ENCODE measurements at places on chromosomes 11 and 22.

DNA sequence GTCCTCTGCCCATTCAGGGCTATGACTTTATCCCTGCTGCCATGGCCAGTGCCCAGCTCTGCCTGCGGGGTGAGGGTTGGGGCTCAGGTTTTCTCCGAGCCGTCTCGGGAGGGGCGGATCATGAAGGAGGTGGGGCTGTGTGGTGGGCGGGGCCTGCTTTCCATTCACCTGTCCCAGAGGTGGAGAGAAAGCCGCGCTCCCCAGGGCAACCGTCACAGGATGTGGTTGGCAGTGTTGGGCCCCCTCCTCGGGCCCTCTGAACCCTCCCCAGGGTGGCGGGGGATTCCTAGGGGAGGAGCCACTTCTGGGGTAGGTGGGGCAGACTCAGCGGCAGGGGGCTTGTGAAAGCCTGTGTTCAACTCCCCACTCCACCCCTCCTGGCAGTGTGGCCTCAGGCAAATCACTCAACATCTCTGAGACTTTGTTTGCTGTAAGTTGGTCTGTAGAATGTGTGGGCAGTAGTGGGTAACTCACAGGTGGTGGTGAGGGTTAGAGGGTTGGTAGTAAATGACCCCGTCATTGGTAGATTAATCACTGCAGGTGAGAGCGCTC is 50.3 kb downstream of the CD6 start:
- DNase-seq = no peak

GRCh38 chr22:31853736-31854495 is 90.4 kb upstream of the YWHAH start:
- DNase-seq = no peak

- peak; percentile 57 for DNase-seq
Observed at GRCh38 chr11:122367809-122368231, 251.8 kb upstream of the BLID start.

DNA sequence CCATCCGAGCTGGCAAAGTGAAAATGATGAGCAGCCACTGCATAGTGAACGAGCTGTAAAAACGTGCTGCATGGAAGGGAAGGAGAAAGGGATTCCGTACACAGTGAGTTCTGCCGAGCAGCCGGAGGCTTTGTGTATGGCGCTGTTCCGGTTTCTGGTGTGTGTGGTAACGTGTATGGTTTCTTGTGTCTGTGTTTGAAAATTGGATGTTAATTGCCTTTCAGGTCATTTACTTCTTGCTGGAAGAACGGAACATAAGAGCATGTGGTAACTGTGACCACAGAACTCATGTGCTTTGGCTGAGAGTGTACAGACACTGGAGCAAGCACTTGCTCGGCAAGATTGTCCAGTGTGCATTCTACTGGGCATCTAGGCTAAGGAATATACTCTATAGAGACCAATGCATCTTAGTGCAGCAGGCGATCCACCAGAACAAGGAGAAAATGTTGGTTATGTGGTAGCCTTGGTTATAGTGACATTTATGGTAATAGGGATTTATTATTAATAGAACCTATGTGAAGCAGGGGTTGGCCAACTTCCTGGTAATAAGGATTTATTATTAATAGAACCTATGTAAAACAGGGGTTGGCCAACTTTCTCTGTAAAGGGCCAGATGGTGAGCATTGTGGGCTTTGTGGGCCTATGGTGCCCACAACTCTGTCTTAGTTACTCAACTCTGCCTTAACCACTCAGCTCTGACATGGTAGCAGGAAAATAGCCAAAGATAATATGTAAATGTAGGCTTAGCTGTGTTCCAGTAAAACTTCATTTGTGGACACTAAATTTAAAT is 49.2 kb downstream of the GRAMD1B start:
- no peak for DNase-seq

DNA sequence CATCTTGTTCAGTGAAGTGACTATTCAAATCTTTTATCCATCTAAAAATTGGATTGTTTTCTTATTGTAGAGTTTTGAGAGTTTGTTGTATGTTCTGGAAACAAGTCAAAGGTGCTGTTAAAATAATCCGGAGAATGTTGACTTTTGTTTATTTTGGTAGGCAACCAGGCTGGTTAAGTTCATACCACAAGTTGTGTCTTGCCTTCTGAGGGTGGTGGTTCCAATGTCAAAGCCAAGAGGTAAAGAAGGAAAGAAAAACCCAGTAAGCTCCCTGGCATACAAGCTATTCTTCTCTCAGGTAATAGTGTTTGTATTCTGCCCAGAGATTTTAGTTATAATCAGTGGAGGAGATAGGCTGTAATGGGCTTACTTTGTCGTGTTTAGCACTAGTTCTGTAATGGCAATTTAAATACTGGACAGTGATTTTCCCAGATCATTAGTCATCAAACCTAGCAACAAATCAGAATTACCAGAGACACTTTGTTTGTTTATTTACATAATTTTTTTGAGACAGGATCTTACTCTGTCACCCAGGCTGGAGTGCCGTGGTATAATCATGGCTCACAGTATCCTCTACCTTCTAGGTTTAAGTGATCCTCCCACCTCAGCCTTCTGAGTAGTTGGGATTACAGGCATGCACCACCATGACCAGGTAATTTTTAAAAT is 15.1 kb upstream of the CSRP3 start:
- no peak for DNase-seq

DNA sequence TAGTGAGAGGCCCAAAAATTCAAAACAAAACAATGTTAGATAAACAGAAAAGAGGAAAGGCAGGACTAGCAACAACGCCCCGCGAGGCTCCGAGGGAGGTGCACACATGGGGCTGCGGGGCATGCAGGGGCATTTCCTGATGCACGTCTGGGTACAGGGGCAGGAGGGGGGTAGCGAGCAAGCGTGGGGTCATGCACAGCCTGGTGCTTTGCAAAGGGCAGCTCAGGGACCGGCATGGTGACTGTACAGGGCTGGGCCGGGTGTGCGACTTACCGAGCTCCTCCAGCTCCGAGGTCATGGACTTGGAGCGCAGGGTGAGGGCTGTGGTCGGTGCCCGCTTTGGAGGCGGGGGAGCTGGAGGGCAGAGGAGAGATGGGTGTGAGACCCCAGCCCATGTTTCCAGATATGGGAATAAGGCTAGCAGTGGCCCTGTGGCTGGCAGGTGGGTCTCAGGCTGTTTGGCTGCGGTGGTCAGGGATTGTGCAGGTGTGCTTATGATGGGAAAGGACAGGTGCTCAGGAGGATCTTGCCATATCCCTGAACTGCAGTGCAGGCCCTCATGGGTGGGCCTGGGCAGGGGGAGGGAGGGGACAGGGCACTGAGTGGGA is 103.7 kb downstream of the CTTN start:
- DNase-seq = no peak

GRCh38 chr11:96230686-96231085 is 112.3 kb downstream of the MAML2 start:
- no peak for DNase-seq

- DNase-seq = no peak
Observed at GRCh38 chr22:41828516-41828915, 4.4 kb upstream of the SREBF2 start.

GRCh38 chr22:46490538-46490937 is 46.9 kb downstream of the CELSR1 start:
- no peak for DNase-seq

- DNase-seq = no peak
Observed at GRCh38 chr11:130144141-130144540, 15.4 kb upstream of the ST14 start.

GRCh38 chr11:81888391-81888790 is 845.3 kb downstream of the FAM181B start:
- no peak for DNase-seq

- DNase-seq = no peak
Observed at GRCh38 chr11:108302121-108302785, 79.4 kb downstream of the ATM start.

- DNase-seq = peak; percentile 75
Observed at GRCh38 chr11:66347425-66348276, at the start of gene B4GAT1. Gene B4GAT1, minus strand, starts transcription at chr11:66347629. Its CDS starts 84 bp downstream, at chr11:66347545.

GRCh38 chr11:127986073-127986472 is 601.3 kb downstream of the ETS1 start:
- DNase-seq = no peak

DNA sequence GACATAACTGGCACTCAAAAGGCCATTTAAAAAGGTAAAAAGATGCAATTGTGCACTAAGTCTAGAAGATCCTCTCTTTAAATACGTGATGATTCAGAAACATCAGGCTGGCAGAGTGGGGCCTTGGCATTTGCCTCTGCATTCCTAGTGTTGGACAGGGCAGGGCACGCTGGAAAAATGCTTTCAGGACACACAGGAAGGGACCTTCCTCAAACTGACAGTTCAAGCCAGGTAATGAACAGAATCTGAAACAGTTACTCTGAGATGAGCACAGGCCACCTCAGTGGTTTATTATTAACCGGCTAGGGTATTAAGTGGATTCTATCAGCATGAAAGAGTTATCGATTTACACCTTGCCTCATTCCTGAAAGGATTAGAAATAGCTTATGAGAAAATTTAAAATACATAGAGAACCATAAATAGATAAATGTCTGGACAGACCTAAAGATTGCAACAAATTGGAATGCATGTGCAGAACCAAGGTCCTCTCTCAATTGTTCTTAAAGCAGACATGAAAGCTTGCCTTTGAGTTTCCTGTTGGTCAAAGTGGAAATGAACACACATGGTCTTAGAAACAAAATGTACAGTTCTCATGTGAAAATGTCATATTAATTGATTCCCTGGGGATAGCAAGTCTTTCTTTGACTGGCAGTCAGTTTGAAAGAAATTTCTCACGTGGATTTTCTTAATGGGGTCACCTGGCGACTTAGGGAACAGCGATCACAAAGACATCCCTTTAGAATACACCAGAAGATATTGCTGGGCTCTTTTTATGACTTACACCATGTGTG is 21.5 kb upstream of the CSNK2A3 start:
- DNase-seq = no peak

DNA sequence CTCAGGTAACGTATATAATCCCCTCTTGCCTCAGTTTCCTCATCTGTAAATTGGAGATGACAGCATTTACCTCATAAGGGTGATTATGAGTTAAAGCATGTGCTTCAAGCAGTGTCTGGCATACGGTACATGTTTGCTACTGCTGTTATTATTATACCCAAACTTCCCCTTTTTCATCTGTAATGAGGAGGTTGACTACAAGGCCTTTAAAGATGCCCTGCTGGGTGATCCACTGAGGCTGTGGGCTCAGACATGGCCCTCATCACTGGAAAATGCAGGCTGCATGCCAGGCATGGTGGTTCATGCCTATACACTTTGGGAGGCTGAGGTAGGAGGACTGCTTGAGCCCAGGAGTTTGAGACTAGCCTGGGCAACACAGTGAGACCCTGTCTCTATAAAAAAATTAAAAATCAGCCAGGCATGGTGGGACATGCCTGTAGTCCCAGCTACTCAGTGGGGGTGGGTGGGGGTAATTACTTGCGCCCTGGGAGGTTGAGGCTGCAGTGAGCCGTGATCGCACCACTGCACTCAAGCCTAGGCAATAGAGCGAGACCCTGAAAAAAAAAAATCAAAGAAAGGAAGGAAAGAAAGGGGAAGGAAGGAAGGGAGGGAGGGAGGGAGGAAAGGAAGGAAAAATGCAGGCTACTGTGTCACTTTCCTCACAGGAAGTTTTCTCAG is 4.3 kb downstream of the PIK3IP1 start:
- no peak for DNase-seq

DNA sequence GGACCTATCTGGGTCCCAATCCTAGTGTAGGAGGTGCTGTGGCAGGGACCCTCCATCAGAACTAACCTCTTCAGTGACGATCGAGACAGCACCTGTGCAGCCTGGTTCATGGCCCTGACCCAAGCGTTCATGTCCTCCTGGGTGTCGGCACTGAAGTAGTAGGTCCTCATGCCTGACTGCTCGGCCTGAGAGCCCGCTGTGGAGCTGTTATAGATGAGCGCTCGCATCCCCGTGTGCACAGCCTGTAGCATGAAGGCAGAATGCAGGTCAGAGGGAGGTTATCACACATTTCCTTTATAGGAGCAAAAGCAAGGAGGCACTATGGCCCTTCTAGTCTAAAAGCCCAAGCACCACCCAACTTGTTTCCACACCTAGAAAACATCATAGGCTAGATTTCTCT is 103.0 kb downstream of the C11orf58 start:
- DNase-seq = no peak

DNA sequence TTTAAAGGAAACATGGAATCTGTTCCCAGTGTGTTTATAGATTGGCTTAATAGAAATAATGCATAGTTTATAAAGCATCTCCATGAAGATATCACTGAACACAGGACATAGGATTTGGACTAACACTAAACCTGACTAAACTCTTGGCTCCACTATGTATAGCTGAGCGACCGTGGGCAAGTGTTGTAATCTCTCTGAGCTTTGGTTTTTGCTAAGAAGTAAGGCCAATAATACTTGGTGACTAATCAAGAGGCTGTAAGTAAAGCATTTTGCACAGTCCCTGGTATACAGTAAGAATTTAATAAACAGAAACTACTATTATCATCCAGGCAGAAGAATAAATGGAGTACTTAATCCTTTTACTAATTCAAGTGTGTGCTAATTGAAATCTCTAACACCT is 125.5 kb upstream of the MTMR2 start:
- DNase-seq = no peak

- no peak for DNase-seq
Observed at GRCh38 chr11:29978549-29978948, 38.3 kb downstream of the KCNA4 start.

DNA sequence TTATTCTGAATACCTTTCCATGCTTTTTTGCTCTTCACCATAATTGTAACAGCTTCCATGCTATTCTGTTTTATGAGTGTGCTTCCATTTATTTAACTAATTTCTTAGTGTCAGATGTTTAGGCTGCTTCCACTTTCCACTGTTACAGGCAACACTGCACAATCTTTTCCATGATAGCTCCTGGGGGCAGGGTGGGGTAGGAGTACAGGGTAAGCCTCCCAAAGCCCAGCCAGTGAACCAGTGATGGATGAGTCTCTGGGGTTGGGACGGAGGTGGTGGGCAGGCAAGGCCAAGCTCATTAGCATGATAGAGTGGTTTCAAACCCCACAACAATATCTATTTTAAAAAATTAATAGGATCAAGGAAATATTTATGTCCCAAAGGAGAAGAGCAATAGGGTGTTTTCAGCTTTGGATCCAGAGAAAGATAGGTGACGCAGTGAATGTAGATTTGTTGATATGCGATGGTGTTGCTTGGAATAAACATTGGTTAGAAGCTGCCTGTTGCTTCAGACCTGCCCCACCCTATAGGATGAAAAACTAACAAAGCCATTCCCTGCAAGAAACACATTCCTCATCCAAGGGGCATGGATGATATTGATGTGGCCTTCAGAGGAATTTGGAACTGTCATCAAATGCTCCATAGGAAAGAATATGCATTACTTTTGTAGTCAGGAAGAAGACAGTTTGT is 17.1 kb upstream of the ELF5 start:
- no peak for DNase-seq

DNA sequence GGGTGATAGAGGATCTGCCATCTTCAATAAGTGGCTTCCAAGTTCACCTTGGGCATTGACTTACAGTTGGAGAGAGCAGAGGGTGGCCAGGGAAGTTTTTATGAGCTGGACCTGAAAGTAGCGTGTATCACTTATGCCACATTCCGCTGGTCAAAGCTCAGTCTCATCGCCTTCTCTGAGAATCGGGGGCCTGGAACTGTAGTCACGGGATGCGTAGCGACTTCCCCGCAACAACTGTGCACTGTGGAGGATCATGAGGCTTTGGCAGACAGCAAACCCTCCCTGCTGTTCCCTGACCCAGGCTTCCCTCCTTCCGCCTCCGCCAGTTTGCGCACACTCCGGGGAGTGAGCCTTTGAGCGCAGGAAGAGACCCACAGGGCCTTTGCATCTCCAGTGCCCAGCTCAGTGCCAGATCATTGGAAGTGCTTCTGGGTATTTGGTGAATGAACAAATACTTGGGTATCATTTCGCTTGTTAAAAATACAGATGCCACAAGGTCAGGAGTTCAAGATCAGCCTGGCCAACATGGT is 95.5 kb downstream of the CEP164 start:
- no peak for DNase-seq

All from astrocyte of the cerebellum (primary cell).